GM04503 (cell line): ENCODE measurements at places on chromosomes 4 and X.

GRCh38 chr4:2321279-2322196, 59.6 kb upstream of the MXD4 start:
- no peak for DNase-seq

DNA sequence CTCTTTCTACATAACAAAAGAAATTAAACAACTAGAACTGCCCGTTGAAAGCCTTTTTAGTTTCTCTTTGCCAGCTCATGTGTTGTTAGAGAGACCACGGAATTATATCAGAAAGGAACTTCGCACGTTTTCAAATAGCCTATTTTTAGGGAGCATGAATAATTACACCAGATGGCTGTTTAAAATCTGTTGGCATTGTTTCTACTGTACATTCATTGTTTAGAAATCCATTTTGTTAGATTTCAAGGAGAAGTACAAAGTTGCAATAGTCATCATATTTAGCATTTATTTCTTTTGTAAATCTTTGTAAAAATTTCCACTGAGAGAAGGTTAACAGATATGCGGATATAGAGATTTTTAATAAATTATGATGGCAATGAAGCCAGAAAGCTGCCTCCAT, 403.0 kb upstream of the HS3ST1 start:
- no peak for DNase-seq

GRCh38 chr4:76738086-76738931, 159.6 kb downstream of the SOWAHB start:
- DNase-seq = peak; percentile 97

DNA sequence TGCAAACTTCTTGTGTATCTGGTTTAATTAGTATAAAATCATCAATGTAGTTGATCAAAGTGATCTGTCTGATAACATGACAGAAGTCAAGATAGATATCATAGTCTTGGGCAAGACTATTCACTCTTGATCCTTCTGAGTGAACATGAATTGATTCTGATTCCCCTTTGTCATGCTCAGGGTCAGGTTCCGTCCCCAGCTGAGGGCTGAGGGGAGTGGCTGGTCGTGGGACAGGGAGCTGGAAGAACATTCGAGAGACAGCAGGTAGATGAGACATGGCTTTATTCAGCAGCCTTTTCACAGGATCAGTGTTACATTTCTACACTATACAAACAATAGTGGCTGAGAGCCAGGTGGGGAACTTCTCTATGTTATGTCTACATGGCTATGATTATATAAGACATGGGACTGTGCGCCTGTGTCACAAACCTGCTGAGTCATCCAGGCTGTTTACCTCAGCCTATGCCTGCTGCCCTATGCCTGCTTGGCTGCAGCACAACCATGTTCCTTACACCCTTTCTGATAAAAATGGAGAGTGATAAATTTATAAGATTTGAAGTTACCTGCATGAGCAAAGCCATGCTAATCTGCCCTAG, 586.9 kb upstream of the NR3C2 start:
- DNase-seq = no peak

GRCh38 chr4:111296466-111296865, 673.6 kb upstream of the PITX2 start:
- DNase-seq = no peak

GRCh38 chr4:101370663-101371210, 23.4 kb upstream of the PPP3CA start:
- DNase-seq = no peak

DNA sequence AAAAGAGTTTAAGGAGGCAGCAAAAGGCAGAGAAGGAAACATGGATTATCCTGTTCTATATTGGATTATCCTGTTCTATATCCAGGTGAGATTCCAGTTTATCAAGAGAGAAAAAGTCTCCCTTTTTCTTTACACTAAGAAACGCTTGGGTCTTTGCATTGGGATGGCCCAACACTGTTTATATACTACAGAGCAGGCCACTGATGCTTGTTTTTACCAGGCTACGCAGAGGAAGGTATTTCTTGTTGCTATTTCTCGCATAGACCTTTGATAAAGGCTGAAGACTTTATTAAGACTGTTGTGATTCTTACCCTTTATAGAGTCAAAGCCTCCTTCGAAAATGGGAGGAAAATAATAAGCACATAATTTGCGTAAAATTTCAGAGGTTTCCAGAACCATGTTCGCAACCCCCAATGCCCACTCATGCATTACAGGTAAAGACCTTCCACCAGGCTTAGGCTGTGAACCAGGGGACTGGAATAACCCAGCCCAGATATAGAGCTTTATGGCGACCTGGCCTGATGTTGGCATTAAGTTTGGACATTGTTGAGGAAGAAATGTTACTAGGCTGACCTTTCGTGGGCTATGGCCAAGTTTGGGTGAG, 218.3 kb downstream of the PTTG2 start:
- DNase-seq = no peak

DNA sequence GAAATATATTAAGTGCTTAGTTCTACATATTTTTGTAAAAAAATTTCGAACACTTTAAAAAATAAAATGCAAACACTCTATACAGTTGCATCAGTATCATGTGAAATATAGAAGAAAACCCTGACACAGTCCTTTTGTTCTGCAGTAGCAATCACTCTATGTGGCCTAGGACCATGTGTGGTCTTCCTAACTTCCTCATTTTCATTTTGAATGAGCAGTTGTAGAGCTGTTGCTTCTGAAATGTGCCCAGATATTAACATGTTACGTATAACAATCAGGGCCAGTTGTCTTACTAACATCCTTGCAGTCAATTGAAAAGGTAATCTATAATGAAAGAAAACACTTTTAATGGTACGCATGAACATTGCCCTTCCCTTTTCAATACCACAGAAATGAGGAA, 107.9 kb downstream of the ZNF827 start:
- DNase-seq = no peak

GRCh38 chrX:134007716-134008115, 22.3 kb upstream of the GPC3 start:
- DNase-seq = no peak

GRCh38 chr4:53116954-53117353, 248.9 kb downstream of the SCFD2 start:
- DNase-seq = peak; percentile 38

DNA sequence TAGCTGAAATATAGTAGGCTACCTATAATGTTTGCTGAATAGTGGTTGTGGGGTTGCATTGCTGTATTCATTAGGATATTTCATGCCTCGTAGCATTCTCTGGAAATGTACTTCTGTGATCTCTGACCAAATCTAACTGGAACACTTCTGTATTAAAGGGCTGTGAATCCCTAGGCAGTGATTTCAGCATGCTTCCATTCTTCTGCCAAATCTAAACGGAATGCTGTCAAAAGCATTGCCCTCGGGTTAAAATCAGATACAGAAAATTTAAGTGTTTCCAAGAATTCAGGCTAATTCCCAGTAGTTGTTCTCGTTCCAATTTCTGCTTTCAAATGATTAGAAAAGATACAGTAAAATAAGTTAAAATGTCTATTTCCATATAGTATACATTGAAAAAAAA, 1847.5 kb upstream of the IGFBP7 start:
- no peak for DNase-seq

DNA sequence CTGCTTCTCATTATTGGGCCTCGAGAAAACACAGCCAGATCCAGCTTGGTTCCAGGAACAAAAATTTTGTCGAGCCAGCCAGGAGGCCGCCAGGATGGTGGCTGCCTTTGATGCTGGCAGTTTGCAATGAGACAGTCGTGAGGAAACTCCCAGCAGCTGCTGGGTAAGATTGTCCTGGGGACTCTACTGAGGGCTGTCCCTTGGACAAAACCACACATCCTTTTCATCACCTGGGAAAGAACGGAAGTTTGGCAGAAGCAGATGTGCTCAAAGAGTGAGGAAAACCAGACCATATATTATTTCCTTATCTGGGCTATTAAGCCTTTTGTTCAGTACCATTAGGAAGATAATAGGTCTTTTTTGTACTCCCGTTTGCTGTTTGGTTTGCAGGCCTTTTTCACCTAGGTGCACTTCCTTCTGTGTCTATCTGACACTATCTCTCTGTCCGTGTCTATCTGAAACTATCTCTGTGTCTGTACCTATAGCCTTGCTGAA, 13.4 kb upstream of the PAPSS1 start:
- DNase-seq = no peak

DNA sequence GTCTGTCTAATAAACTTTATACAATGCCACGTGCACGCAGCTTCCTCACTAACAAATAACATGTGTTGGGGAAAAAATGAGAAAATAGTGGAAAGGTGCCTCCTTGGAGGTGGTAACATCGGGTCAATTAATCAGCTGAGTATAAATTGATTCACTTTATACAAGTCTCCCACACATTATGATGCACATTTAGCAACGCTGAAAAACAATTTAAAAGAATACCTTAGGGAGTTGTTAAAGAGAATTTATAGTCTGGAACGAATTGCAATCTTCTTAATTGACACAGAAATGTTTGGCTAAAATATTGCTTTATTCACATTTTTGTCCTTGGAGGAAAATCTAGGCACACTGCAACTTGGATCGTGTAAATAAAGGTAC, 84.2 kb downstream of the HPRT1 start:
- DNase-seq = no peak

- DNase-seq = no peak
Measured at GRCh38 chr4:173990869-173991210, 292.6 kb downstream of the FBXO8 start.

DNA sequence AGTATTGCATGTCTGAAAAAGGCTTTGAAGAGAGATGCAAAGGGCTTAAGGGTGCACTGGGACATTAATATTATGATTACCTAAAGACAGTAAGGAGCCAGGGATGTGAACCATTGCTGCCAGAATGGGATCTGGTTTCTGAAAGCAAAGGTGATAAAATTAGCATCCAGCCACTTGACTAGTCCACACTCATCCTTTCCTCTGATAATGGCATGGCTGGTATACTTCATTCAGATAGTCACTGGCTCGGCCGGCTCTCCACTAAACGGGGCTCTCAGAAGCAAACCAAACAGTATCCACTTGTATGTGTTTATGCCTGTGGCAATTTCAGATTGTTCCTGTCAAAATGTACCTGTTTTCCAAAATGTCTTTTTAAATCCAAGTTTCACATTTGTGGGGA, 46.4 kb downstream of the MAMLD1 start:
- no peak for DNase-seq

GRCh38 chr4:166808380-166808779, 425.9 kb downstream of the SPOCK3 start:
- no peak for DNase-seq

DNA sequence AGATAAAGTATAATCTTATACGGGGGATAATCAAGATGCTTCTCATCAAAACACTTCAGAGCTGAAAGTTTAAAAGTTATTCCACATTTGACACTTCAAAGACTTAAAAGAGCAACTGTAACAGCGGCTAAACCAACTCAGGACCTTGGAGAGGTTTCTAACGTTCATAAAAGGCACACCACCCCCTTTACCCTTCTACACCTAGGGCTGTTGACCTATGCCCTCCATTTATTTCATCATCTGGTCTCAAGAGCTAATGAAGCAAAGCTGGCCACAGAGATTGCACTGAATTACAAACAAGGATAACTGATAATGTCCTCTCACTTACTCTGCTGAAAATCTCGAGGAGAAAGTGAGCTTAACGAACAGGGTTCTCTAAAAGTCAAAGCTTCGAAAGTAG, 1.1 kb upstream of the RPS6KA6 start:
- no peak for DNase-seq

GRCh38 chr4:41437111-41437536, 100.8 kb upstream of the LIMCH1 start:
- DNase-seq = no peak

DNA sequence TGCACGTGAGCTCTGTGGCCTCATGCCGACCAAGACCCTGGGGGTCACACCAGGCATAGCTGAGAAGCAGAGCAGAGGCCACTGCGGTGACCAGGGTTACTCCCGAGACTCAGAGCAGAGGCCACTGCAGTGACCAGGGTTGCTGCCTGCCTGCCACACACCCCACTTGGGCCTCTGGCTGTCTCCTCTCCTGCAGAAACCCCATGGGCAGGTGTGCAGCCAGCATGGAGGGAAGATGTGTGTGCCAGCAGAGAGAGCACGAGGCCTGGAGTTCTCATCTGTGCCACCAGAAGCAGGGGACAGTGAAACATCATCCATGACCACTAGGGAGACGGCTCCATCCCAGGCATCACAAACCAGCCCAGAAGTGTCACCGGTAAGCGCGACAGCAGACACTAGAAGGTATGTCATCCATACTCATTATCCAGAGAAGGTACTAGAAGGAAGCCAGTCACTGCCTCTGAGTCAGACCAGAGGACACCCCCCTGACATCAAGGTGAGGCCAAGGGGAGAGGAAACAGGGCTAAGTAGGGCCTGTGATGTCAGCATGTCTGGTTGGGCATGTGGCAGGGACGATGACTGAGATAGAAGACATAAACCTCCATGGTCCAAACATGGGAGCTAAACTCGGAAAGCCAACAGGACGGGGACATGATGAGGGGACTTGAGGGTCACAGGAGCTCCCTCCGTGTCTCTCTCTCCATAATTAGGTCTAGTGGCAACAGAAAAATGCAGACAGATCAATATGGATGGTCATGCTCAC, 24.2 kb upstream of the SPON2 start:
- no peak for DNase-seq

GRCh38 chr4:101306764-101307615, 40.3 kb downstream of the PPP3CA start:
- no peak for DNase-seq

- DNase-seq = no peak
Measured at GRCh38 chr4:141871086-141871770, 234.8 kb downstream of the IL15 start.

- no peak for DNase-seq
Measured at GRCh38 chr4:177057186-177057585, 252.5 kb upstream of the NEIL3 start.

DNA sequence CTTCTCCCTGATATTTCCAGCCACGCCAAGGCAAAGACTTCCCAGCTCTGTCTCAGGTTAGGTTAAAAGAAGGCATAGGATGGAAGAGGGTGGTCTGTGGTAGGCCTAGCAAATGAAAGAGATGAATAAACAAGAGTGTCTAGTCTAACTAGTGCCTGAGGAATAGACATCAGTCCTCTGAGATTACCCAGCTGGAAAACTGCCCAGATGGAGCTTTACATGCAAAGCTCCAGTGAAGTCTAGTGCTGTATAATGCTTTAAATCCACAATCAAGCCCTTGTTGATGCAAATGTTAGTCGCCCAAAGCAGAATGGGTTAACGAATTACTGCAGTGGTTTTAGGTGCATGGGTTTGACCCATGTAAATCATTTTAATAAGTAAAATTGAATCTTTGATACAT, 24.8 kb upstream of the GUCY1B1 start:
- no peak for DNase-seq

- no peak for DNase-seq
Measured at GRCh38 chr4:7777871-7778509, 161.7 kb downstream of the AFAP1 start.
